ENCODE measurements at places on chromosomes 2 and 18. TPM values are rescaled to one million over a fixed set of nuclear protein-coding genes. Genes with fewer than 3 reads are reported as not detected.
A peak's percentile ranks its signal among the peaks of the same experiment; 100 is the strongest.

DNA sequence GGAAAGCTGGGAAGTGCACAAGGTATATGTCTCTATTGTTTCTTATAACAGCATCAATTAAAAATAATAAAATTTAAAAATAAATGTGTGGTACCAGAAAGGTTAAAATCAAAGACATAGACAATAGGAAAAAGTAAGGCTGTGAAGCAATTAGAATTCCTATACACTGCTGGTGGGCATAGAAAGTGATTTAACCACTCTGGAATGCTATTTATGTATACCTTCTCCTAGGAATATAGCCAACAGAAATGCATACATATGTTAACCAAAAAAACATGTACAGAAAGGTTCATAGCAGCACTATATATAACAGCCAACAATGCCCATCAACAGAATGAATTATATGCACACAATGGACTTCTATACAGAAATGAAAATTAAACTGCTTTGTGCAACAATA lies 43.0 kb downstream of the WDSUB1 start:
- DNase-seq = no peak
- no peaks in the 10 kb centered on the region for H3K4me1 ChIP-seq
- no peaks in the 10 kb centered on the region for H3K27me3 ChIP-seq

- H3K4me3 ChIP-seq = no peak overlapping the region
- H3K4me1 ChIP-seq = peaks cover 12% of the 10 kb centered on the region
- no peak overlapping the region for H3K27ac ChIP-seq
- H3K36me3 ChIP-seq = peaks cover 14% of the 10 kb centered on the region
- no peaks in the 10 kb centered on the region for H3K27me3 ChIP-seq
- peak; percentile 8 for DNase-seq
These were observed 12.2 kb downstream of the MYOM1 start for GRCh38 chr18:3207565-3207964.

DNA sequence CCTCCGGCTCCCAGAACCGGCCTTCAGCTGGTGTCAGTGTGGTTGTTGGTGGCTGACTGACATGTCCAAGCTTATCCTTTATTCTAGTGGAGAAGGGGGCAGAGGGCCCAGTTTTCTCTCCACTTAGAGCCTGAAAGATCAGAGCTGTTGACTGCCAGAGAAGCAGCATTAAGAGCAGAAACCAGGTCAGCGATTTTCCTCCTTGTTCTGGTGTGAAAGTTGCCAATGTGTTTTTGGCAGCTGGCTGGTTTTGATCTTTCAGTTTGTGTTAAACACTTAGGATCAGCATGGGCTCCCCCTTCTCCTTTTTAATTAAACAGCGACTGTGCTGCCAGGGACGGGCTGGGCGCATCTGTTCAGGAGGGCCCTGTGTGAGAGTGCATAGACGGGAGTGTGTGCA lies 100.9 kb downstream of the ASAP2 start:
- no peak overlapping the region for H3K27ac ChIP-seq
- H3K27me3 ChIP-seq = no peaks in the 10 kb centered on the region
- no peaks in the 10 kb centered on the region for H3K36me3 ChIP-seq
- H3K4me1 ChIP-seq = no peaks in the 10 kb centered on the region

DNA sequence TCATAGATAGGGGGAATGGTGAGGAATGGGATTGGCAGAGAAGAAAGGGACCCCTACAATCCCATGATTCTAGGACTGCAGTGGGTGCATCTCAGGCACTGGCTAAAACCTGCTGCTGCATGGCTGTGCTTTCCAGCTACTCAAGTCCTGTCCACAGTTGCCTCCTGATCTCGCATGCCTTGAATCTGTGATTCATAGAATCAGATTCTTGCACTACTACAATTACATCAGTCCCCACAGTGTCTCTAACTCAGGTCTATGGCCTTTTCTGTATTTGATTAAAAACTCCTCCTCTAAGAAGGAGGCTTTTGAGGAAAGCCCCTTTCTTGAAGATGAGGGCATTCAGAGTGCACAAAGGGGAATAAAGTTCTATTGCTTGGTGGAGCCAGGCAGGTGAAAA lies 117.4 kb downstream of the LRATD1 start:
- no peak overlapping the region for H3K27ac ChIP-seq
- H3K4me3 ChIP-seq = no peak overlapping the region
- DNase-seq = no peak

- no peak overlapping the region for H3K4me3 ChIP-seq
- H3K27me3 ChIP-seq = peaks cover 1% of the 10 kb centered on the region
- DNase-seq = peak; percentile 72
- no peaks in the 10 kb centered on the region for H3K36me3 ChIP-seq
- H3K27ac ChIP-seq = no peak overlapping the region
- H3K4me1 ChIP-seq = peaks cover 6% of the 10 kb centered on the region
These were observed 89.6 kb upstream of the NPAS2 start for GRCh38 chr2:100730290-100730868.

DNA sequence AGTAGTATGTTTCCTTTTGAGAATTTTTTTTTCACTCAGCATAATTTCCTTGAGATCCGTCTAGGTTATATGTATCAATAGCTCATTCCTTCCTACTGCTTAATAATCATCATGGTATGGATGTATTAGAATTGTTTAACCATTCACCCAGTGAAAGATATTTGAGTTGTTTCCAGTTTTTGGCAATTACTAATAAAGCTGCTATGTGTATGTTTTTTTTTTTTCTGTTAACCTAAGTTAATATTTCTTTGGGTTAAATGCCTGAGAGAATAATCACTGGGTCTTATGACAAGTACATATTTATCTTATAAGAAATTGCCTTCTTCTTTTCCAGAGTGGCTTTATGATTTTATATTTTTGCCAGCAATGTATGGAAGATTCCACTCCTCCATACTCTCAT lies 96.4 kb upstream of the ST6GAL2 start:
- no peak for DNase-seq
- peaks cover 2% of the 10 kb centered on the region for H3K27me3 ChIP-seq
- no peak overlapping the region for H3K27ac ChIP-seq
- no peaks in the 10 kb centered on the region for H3K36me3 ChIP-seq
- H3K4me3 ChIP-seq = no peak overlapping the region

GRCh38 chr2:74696829-74697228 lies 42.8 kb downstream of the SEMA4F start:
- DNase-seq = no peak
- no peaks in the 10 kb centered on the region for H3K36me3 ChIP-seq
- no peak overlapping the region for H3K4me3 ChIP-seq
- H3K27ac ChIP-seq = no peak overlapping the region

DNA sequence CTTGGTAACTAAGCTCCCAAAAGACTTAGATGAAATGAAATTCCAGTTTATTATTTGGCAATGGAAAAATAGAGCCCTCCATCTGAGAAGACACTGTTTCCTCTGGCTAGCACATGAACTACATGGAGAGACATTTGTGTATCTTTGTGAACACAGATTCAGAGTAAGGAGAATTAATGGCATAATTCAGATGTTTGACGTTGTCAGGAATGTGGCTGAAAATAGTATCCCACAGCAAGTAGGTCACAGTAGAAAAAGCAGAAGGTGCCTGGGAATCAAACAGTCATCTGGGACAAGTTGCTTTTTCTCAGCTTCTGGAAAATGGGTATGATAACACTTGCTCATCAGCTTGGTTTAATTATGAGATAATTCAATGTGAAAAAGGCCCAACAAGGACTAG lies 288.6 kb downstream of the PTPRM start:
- H3K27ac ChIP-seq = no peak overlapping the region
- H3K36me3 ChIP-seq = no peaks in the 10 kb centered on the region
- H3K4me1 ChIP-seq = no peaks in the 10 kb centered on the region
- DNase-seq = no peak
- H3K4me3 ChIP-seq = no peak overlapping the region

- H3K4me1 ChIP-seq = no peaks in the 10 kb centered on the region
- no peaks in the 10 kb centered on the region for H3K27me3 ChIP-seq
- no peak overlapping the region for H3K4me3 ChIP-seq
These were observed 5.5 kb downstream of the COL6A3 start for GRCh38 chr2:237408335-237409000.

- H3K27me3 ChIP-seq = no peaks in the 10 kb centered on the region
- peaks cover 47% of the 10 kb centered on the region for H3K36me3 ChIP-seq
- DNase-seq = peak; percentile 71
- H3K27ac ChIP-seq = peak overlapping the region; percentile 87
These were observed 730 bp downstream of the ODC1 start for GRCh38 chr2:10447300-10447894.

DNA sequence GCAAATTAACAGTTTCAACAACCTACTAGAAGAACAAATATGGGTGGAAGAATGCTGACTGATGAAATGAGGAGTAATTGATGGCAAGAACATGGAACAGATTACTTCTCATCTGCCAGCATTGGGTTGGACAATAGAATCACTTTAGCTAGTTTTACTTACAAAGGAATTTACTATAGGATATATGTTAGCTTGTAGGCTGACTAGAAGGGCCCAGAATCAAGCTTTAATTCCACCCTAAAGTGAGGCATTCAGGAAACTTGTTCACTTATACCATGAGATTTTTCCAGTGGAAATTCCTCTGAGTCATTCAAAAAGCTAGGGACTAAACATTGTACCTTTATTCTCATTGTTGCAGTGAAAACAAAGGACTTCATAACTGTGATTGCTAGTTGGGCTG lies 5.0 kb upstream of the ZSWIM2 start:
- H3K4me1 ChIP-seq = peaks cover 7% of the 10 kb centered on the region
- H3K36me3 ChIP-seq = no peaks in the 10 kb centered on the region
- no peak overlapping the region for H3K27ac ChIP-seq
- no peak overlapping the region for H3K4me3 ChIP-seq
- peaks cover 13% of the 10 kb centered on the region for H3K27me3 ChIP-seq

- no peak overlapping the region for H3K4me3 ChIP-seq
- DNase-seq = no peak
- H3K27ac ChIP-seq = no peak overlapping the region
- H3K27me3 ChIP-seq = no peaks in the 10 kb centered on the region
- no peaks in the 10 kb centered on the region for H3K36me3 ChIP-seq
- peaks cover 4% of the 10 kb centered on the region for H3K4me1 ChIP-seq
These were observed 156.1 kb upstream of the HNRNPA3 start for GRCh38 chr2:177056481-177056929.

DNA sequence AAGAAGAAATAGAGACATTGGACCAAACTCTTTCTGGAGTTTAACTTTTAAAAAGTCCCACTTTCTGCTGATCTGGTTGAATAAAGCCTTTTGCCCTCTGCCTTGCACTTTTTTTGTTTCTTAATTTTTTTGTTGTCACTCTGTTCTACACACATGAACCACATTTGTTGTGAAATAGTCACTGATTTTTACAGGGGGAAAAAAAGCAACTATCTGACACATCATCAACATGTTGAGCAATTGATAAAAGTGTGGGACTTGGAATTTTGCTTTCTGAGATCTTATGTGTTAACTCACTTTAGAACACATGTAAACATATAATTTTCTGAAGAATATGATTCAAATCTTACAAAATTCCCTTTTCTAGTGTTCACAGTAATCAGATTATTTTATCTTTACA lies 414.8 kb upstream of the FIGN start:
- no peaks in the 10 kb centered on the region for H3K4me1 ChIP-seq
- no peaks in the 10 kb centered on the region for H3K36me3 ChIP-seq
- H3K4me3 ChIP-seq = no peak overlapping the region
- H3K27me3 ChIP-seq = no peaks in the 10 kb centered on the region

DNA sequence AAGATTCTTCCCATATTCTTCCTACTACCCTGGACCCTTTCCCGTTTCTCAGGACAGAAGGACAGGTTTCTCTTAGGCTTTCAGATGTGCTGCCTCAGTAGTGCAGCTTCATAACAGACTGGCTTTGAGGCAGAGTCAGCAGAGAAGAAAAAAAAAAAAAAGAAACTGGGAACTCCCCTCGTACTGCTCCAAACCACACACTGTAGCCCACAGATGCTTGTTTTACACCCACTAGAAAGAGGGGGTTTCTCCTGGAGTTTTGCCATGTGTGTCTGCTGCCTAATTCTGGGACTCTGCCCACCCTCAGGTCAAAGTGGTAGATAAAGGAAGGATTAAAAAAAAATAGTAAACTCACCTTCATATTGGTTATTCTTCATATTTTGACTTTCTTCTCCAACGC lies 95.9 kb downstream of the NCOA1 start:
- peaks cover 44% of the 10 kb centered on the region for H3K4me1 ChIP-seq
- H3K27me3 ChIP-seq = no peaks in the 10 kb centered on the region
- DNase-seq = peak; percentile 71

DNA sequence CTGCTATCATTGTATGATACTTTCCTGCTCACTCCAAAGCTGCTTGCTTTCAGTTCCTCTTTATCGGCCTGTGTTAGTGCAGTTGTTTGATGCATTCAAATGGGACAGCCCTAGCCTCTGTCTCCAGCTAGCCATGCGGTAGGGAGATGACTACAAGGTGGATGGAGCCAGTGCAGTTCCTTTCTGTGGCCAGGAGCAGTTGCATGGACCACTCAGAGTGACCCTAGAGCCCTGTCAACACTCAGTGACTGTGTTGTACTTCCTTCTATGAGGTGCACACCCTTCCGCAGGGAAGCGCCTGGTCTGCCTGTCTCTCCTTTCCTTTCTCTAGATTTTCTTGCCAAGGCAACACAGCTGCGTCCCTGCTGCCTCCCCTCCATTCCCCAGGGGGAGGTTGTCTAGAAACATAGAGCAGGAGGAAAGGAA lies 33.8 kb downstream of the KCNS3 start:
- H3K4me3 ChIP-seq = no peak overlapping the region
- no peaks in the 10 kb centered on the region for H3K4me1 ChIP-seq
- H3K27ac ChIP-seq = no peak overlapping the region

DNA sequence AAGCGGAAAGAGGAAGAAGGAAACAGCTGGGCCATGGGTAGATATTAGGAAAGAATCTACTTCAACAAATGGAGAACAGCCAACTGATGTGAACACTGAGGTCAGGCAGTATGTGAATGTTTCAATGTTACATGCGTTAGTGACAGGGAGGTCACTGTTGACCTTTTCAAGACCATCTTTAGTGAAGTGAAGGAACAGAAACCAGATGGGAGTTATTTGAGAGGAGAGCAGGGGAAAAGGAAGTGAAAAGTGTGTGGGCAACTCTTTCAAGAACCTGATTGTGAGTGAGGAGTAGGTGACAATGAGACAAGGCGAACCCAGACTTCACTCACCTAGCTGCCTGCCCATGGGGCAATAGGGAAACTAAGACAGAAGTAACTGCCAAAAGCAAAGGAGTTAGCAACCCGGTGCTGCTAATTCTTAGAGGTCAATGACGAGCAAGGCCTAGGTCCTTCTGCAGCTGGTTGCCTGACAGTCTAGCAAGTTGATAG lies 67.0 kb downstream of the SP3 start:
- H3K27me3 ChIP-seq = no peaks in the 10 kb centered on the region
- H3K27ac ChIP-seq = no peak overlapping the region
- DNase-seq = peak; percentile 19
- H3K4me3 ChIP-seq = no peak overlapping the region

The RAPGEF4 gene
- total RNA-seq = 0.85 TPM

The SCN9A gene
- not detected for total RNA-seq

The NEB gene
- total RNA-seq = 0.34 TPM

The MEP1B gene
- not detected for total RNA-seq

The FER1L5 gene
- not detected for total RNA-seq

The ADGRF3 gene
- total RNA-seq = 5.7 TPM

The PRSS56 gene
- total RNA-seq = not detected

The TMEM87B gene
- 11.4 TPM for total RNA-seq

The FAM110C gene
- 0.96 TPM for total RNA-seq

The BOD1L2 gene
- total RNA-seq = not detected

The RGPD3 gene
- 0.20 TPM for total RNA-seq

The TUBB8B gene
- not detected for total RNA-seq

The PROKR1 gene
- not detected for total RNA-seq

The MDH1 gene
- total RNA-seq = 241 TPM

Measured in activated CD8-positive, alpha-beta T cell treated with anti-CD3 and anti-CD28 coated beads for 36 hours (primary cell).